Psoas muscle (tissue), 8 donors: ENCODE measurements at places on chromosomes 2 and 18. TPM values are rescaled to one million over a fixed set of nuclear protein-coding genes. Genes with fewer than 3 reads are reported as not detected.

Gene HMSD
- not detected for total RNA-seq

Gene VWC2L
- total RNA-seq = not detected

Gene VRK2
- 30.2 TPM for total RNA-seq

Gene SEMA4C
- total RNA-seq = 10.8 TPM

Gene IMPA2
- total RNA-seq = 126 TPM

Gene EMILIN1
- 6.1 TPM for total RNA-seq

DNA sequence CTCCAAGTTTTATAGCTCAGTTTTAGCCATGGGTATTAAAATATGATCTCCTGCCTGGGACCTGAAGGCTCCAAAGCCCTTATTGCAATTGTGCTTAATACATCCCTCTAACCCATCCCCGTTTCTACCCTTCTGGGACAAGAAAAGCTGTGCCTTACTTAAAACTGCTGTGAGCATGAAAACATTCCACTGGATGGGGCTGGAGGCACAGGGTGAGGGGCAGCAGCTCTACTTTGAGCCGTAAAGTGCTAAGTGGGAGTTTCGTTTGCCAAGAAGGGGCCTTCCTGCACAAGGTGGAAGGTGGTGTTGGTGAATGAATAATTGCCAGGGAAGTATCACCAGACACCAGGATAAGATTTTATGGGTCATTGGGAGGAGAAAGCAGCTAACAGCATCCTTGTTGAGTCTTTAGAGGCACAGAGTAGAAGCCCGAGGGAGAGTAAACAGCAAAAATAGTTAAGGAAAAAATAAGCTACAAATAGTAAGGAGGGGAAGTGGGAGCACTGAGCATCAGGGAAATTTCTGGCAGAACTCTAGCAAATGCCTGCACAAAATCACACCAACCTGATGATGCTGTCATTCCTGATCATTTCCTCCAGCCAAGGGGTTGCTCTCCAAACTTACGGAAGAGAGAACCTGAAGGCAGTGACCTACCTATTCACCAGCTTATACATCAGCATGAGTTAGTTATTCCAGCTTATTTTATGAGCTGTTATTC, 218.4 kb downstream of the MREG start:
- H3K27me3 ChIP-seq = peaks cover 3% of the 10 kb centered on the region
- no peak overlapping the region for H3K4me3 ChIP-seq
- no peak overlapping the region for H3K27ac ChIP-seq
- peaks cover 4% of the 10 kb centered on the region for H3K4me1 ChIP-seq

DNA sequence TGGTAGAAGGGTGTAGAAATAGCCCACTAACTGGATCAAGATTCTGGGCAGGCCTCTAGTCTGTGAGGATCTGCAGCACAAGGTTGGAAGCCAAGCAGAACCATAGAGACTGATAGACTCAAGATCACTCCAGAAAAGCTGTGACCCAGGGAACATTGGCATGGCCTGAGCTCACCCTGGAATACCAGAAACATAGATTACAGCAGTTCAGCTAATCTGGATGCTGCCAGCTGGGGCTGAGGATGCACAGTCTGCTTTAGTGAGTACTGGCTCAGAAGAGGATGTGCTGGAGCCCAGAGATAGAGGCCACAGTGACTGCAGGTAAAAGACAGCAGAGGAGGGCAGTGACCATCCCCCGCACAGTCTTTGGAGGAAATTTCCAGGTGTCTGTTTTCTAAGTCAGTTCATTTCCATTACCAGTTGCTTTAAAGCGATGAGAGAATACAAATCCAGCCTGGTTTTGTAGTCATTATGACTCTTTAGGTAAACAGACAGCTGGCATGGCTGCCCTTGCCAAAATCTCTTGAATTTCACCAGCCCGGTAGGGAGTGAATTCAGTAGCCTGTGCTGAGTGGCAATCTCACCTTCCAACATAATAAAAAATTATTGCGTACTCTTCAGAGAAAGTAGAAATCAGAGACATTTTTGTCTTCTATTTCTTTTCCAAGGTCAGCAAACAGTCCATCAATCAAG, 119.2 kb downstream of the ANTXR1 start:
- H3K4me1 ChIP-seq = no peaks in the 10 kb centered on the region
- no peak for DNase-seq
- peaks cover 3% of the 10 kb centered on the region for H3K36me3 ChIP-seq
- H3K27ac ChIP-seq = no peak overlapping the region
- no peaks in the 10 kb centered on the region for H3K27me3 ChIP-seq

GRCh38 chr2:54074606-54075341, 40.6 kb upstream of the ACYP2 start:
- no peak for DNase-seq
- H3K4me3 ChIP-seq = no peak overlapping the region
- no peak overlapping the region for H3K27ac ChIP-seq
- H3K36me3 ChIP-seq = no peaks in the 10 kb centered on the region
- H3K4me1 ChIP-seq = peaks cover 10% of the 10 kb centered on the region

DNA sequence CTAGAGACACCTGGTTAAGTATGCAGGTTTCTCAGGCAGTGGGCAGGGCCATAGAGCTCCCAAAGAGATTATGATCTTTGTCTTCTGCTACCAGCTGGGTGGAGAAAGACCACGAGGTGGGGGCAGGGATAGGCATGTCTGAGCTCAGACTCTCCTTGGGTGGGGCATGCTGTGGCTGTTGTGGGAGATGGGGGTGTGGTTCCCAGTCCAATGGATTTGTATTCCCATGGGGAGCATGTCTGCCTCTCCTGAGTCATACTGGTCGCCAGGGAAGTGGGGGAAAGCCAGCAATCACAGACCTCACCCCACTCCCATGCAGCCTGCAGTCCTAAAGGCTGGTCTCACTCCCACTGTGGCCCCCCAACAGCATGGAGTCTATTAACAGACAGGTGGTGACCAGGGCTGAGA, 31.4 kb upstream of the RHOB start:
- H3K27me3 ChIP-seq = no peaks in the 10 kb centered on the region
- DNase-seq = no peak
- H3K27ac ChIP-seq = no peak overlapping the region
- no peaks in the 10 kb centered on the region for H3K36me3 ChIP-seq
- no peak overlapping the region for H3K4me3 ChIP-seq

- H3K4me1 ChIP-seq = peaks cover 11% of the 10 kb centered on the region
Measured at GRCh38 chr2:85390941-85391669, 19.1 kb downstream of the CAPG start.

DNA sequence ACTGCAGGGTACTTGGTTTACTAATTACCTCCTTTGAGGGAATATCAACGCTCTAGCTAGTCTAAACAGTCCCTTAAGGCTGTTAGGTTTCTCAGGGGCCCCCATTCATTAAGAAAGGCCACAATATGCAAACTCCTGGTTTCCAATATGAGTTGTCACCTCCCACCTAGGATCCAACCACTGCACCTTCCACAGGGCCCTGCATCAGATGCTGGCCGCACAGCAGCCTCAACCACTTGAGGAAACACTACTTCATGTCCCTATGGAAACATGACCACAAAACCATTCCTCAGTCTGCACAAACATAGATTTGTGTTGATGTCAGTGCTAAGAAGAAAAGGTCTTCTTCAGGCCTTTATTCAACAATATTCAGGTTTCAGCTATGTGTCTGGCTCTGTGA, 40.9 kb downstream of the STAT4 start:
- no peaks in the 10 kb centered on the region for H3K36me3 ChIP-seq
- no peaks in the 10 kb centered on the region for H3K4me1 ChIP-seq
- DNase-seq = no peak
- no peaks in the 10 kb centered on the region for H3K27me3 ChIP-seq

DNA sequence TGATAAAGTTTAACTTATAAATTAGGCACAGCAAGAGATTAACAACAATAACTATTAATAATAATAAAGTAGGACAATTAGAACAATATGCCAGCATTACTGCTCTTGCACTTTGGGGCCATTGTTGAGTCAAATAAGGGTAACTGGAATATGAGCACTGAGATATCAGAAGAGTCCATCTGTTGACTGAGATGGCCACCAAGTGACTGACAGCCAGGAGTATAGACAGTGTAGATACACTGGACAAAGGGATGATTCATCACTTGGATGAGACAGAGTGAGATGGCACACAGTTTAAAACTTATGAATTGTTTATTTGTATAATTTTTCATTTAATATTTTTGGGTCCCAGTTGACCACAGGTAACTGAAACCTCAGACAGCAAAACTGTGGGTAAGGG, 20.0 kb downstream of the NAB1 start:
- no peaks in the 10 kb centered on the region for H3K27me3 ChIP-seq
- no peak for DNase-seq
- no peak overlapping the region for H3K27ac ChIP-seq
- H3K4me3 ChIP-seq = no peak overlapping the region

DNA sequence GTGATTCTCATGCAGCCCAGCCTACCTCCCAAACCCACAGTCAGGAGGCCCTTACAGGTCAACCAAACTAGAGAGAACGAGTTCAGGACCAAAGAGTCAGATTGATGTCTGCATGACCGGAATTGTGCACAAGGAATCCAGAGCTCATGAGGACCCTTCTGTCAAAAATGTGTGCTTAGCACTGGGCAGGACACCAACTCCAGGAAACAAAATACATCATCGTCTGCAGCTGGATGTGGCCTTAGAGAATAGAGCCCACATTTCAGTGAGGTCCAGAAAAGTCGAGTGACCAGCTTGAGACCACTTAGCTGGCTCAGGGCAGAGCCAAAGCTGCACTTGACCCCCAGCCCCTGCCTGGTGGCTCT, 3.2 kb downstream of the TNS1 start:
- no peak overlapping the region for H3K27ac ChIP-seq
- no peak for DNase-seq
- H3K36me3 ChIP-seq = no peaks in the 10 kb centered on the region
- peaks cover 32% of the 10 kb centered on the region for H3K4me1 ChIP-seq

- H3K27ac ChIP-seq = peak overlapping the region; percentile 83
- DNase-seq = no peak
- H3K27me3 ChIP-seq = no peaks in the 10 kb centered on the region
- H3K4me3 ChIP-seq = no peak overlapping the region
Measured at GRCh38 chr2:111704246-111704645, 179.7 kb downstream of the ANAPC1 start.

DNA sequence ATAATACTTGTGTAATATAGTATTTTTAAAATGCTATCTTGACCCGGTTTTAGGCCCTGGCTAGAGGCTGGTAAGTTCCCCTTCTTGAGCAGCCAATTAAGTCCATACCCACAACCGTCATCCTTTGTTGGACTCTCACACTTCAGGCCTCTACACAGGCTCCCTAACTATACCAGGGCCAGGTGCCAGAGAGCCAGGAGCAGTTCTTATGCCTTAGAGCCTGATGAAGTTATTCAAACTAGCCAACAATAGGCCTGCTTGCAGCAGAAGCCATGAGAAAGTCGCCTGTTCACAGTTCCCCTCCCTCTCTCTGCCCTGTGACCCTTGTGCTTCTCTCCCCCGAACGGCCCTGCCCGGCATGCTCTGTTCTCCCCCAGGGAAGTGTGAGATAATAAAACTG, 454.2 kb upstream of the KLHL29 start:
- H3K4me1 ChIP-seq = no peaks in the 10 kb centered on the region
- H3K4me3 ChIP-seq = no peak overlapping the region
- peaks cover 2% of the 10 kb centered on the region for H3K27me3 ChIP-seq

DNA sequence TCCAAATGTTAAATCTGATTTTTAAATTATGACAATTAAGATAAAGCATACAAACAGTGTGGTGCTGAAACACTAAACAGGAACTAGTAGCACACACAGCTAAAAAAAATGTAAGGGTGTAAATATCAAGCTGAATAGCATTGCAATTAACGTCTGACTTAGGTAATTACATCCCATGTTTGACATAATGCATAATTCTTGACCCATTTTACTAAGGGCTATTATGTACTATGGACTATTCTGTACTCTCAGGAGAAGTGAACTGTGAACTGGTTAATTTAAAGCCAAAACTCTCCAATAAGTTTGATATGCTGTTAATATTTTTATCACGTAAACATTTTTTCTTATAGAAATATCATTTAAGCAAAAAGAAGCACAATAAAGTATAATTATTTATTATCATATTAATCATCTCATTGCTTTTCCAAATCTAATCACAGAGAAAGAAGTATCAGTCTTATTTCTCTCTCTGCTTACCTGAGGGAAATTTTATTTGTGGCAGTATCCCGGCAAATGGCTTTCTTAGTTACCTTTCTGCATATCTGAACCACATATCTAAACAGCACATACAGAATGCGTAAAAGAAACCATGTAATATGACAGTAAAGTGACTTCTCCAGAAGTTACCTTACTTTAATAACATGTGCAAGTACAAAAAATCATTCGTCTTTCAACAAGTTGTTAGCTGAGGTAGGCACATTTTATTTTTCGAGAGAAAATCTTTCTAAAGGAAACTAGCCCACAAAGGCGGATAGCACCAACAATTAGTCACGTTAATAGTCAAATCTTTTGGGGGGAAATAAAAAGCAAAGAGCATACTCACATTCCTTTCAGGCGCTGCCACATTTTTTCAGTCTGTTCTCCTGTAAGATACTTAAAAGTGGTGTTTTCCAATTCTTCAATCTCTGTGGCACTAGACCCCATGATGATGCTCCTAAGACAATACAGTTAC, 94.9 kb upstream of the PDE1A start:
- no peaks in the 10 kb centered on the region for H3K36me3 ChIP-seq
- no peaks in the 10 kb centered on the region for H3K4me1 ChIP-seq
- DNase-seq = no peak
- no peak overlapping the region for H3K27ac ChIP-seq

DNA sequence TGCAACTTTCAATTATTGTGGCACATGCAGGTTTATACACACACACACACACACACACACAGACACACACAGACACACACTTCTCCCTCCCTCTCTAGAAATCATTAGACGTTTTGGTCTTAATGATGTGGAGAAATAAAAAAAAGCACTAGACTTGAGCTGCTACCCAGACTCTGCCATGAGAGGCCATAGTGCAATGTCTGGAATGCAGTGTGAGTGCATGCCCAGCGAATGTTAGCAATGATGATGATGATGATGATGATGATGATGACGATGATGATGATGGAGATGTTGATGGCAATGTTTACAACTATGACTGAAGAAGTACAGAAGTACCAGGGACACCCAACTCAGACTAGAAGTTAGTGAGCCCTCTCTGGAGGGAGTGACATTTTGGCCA, 23.8 kb upstream of the KLHL29 start:
- no peak overlapping the region for H3K27ac ChIP-seq
- H3K36me3 ChIP-seq = no peaks in the 10 kb centered on the region
- H3K27me3 ChIP-seq = no peaks in the 10 kb centered on the region
- no peak overlapping the region for H3K4me3 ChIP-seq
- no peaks in the 10 kb centered on the region for H3K4me1 ChIP-seq

GRCh38 chr2:118683460-118683859, 164.0 kb downstream of the EN1 start:
- no peak for DNase-seq
- H3K36me3 ChIP-seq = no peaks in the 10 kb centered on the region
- no peak overlapping the region for H3K4me3 ChIP-seq
- no peaks in the 10 kb centered on the region for H3K27me3 ChIP-seq
